ENCODE measurements at places on chromosomes 4 and X.

- DNase-seq, result no peak
Measured at GRCh38 chrX:140503238-140503601, 1.6 kb downstream of the SOX3 start.

DNA sequence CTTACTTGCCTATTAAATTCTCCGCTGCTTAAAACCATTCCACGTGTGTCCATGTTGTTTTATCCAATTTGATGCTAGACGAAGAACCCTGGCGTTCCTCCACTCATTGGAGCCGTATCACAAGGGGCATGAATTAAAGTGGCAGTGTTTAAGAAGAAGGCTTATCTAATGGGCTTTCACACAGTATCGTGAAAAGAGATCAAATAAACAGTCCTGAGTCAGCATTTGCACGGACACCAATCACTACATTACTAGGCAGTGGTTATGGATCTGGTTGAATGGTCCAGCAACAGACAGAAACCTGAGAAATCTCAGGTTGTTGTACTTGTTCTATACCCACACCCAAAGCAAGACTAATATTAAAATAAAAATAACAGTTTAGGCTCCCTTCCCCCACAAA lies 671.6 kb downstream of the FAT4 start:
- no peak for DNase-seq

GRCh38 chrX:139924696-139925095 lies 8.2 kb downstream of the ATP11C start:
- no peak for DNase-seq

DNA sequence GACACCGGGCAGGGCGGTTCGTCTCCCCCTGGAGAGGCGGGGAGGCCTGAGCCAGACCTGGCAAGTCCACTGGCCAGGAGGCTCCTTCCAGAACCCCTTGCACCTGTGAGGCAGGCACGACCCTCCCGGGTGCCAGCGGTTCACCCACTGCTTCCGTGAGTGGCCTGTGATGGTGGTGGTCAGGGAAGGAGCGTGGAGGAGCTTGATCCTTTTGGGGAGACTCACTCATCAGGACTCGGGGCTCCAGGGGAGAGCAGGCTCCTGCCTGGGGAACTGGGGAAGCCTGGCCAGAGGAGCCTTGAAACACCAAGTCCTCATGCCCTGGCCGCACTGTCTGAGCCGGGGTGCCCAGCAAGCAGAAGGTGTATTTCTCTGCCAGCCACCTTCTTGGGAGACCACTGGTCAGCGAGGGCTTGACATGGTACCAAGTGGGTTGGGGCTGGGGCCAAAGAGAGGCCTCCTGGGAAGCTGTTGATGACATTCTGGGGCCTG lies 860 bp downstream of the FAM50A start:
- DNase-seq, result no peak

- no peak for DNase-seq
Measured at GRCh38 chr4:142267101-142267500, 579.0 kb downstream of the INPP4B start.

- no peak for DNase-seq
Measured at GRCh38 chr4:123298801-123299200, 97.8 kb upstream of the SPRY1 start.

GRCh38 chr4:113781439-113782040 lies 20.0 kb upstream of the CAMK2D start:
- DNase-seq, result no peak

- DNase-seq, result no peak
Measured at GRCh38 chrX:443536-444210, 57.0 kb upstream of the PPP2R3B start.

- no peak for DNase-seq
Measured at GRCh38 chr4:42618023-42618422, 38.9 kb downstream of the ATP8A1 start.

DNA sequence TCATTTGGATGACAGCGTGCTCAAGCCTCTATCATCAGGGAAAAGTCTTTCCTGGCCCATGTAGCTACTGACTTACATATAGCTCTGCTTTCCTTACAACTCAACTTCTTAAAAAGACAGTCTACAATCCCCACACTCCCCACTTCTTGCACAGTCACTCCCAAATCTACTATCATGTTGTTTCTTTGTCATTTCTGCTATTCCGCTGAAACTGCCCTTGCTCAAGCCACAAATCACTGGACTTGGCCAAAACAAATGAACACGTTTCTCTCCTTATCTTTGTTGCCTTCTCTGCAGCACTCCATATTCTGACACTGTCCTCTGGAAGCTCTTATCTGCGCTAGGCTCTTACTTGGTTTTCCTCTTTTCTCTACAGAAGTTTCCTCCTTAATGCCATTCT lies 28.2 kb downstream of the GPRIN3 start:
- DNase-seq, result no peak

GRCh38 chr4:83114576-83114975 lies at the start of gene PLAC8:
PLAC8 (minus strand) TSS chr4:83114729; CDS start chr4:83107921, 6,808 bp downstream.
- no peak for DNase-seq

GRCh38 chr4:125735102-125735501 lies 420.3 kb downstream of the FAT4 start:
- DNase-seq, result no peak

- no peak for DNase-seq
Measured at GRCh38 chr4:15354371-15355297, 73.2 kb upstream of the C1QTNF7 start.

GRCh38 chr4:52950226-52950625 lies 88.1 kb downstream of the RASL11B start:
- no peak for DNase-seq

- DNase-seq, result no peak
Measured at GRCh38 chrX:55524487-55524886, 34.8 kb upstream of the USP51 start.

DNA sequence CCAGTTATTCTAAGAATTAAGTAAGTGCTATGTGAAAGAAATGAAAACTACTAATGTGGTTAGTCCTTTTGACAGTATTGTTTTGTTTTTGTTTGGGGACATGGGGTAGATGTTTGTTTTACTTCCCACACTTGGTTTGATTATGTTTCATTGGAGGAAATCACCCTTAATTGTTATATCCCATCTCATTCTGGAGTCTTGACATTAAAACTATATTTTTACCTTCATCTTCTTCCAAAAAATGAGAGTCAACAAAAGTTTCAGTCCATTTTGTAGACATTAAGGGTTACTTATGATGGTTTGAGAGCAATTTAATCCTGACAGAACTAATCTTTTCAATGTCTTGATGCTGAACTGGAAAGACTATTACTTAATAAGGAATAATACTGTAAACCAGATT lies 108.7 kb downstream of the GPC3 start:
- no peak for DNase-seq

DNA sequence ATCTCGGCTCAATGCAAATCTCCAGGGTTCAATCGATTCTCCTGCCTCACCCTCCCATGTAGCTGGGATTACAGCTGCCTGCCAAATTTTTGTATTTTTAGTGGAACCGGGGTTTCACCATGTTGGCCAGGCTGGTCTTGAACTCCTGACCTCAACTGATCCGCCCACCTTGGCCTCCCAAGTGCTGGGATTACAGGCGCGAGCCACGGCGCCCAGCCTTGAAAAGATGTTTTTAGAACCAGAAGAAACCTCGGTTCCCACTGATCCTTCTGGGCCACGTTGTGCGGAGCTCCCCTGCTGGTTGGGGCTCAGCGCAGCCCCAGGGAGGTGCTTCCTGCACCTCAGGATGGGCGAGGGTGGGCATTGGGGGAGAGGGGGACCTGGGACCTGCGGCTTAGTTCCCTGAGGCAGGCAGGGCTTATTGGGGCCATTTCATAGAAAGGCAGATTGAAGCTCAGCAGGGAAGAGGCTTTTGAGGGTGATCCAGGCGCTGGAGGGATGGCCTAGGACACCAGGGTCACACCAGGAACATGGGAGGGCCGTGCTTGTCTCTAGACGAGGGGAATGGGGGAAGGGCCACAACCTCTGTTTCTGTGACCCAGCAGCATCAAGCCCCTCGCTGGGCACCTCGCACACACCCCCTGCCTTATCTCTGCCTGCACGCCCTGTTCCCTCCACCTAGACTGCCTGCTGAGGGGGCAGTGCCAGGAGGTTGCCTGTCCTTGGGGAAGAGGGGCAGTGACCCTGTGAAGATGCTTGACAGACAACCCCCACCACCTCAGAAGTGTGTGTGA lies 6.3 kb upstream of the ADD1 start:
- no peak for DNase-seq

DNA sequence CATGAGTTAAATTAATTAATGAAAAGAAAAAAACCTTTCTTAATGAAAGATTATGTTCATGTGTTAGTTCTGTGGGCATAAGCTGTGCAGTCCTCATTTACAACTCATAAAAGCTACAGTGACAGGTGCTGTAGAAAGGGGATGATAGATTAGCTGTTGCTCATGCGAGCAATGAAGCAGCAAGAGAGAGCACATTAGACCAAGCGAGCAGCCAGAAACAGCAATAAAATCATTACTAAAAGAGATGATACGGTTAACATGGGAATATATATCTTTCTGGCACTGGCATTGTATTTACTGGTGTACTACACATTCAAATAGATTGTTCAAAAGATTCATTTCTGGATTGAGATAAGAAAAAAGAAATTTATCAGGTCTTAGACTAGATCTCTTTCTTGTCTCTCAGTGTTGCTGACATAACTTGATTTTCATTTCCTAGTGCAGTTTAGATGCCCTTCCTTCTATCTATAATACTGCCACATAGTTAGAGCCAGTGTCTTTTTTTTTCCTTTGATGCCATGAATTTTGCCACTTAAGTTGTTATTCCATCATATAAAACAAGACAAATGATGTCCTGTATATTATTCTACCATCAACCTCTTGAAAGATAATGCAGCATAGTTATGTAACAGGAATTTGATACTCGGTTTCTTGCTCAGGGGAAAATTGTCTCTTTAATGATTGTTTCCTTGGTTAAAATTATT lies 164.6 kb downstream of the BANK1 start:
- DNase-seq, result no peak

GRCh38 chr4:121053601-121054143 lies 18.7 kb downstream of the NDNF start:
- DNase-seq, result no peak

DNA sequence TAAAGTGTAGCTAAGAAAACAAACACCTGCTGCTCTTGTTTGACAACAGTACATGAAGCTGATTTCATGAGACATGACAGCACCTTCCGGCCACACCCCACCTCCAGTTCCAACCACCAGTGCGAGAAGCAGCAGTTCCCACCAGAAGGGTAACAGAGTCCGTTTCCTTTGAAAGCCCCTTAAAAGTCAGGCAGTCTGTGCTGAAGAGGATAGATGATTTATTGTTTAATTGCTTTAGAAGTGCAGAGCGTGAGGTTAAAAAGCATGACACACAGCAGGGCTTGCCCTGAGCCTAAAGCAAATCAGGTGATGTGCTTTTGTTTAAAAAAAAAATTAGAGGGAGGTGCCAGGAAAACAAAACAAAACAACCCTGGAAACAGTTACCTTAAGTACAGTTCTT lies 82.6 kb downstream of the HADH start:
- no peak for DNase-seq

DNA sequence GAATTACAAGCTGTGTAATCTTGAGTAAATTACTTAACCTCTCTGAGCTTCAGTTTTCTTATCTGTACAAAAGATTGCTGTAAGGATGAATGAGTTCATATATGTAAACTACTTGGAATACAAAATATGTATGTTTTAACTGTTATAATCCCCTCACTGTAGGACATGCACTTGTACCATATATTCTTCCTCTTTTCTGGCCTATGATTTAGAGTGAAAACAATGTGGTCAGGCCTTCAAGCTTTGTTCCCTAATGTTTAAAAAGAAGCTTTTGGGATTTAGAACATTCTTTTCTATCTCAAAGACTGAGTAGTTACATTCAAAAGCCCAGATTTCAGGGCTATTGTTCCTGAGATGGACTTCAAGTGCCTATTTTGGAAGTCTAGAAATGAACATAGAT lies 26.7 kb upstream of the GPRIN3 start:
- no peak for DNase-seq

DNA sequence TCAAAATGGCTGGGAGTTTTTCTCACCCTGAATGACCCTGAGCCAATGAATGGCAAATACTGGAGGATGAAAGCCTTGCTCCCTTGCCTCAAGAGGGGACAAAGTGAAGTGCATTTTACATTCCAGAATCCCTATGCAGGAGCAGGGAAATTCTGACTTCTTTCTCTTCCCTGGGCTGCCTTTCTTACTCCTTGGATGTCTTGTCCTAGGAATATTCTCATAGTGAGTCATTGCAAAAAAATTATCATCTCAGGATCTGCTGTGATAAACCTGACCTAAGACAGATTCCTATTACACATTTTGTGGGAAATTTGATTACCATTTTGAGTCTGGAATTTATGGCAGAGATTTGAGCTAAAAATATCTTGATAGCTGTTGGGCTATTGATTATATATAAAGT lies 199.9 kb downstream of the TMA16 start:
- no peak for DNase-seq

- DNase-seq, result no peak
Measured at GRCh38 chrX:80334583-80334982, 85.7 kb upstream of the TENT5D start.

DNA sequence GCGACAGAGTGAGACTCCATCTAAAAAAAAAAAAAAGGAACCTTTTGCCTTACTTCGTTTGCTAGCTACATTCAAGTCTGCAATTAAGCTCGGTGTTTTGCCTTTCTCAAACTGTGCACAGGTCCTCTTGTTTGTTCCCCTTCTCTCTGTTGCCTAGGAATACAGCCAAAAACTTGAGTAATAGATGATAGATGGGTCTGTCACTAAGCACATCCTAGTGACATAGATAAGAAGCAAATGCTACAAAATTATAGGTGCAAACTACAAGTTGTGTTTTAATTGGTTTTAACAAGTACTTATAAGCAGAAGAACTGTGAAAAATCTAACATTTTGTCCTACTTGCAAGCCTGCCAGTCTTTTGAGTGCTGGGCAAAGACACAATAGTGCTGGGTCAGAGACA lies 95.2 kb downstream of the SNCA start:
- DNase-seq, result no peak

DNA sequence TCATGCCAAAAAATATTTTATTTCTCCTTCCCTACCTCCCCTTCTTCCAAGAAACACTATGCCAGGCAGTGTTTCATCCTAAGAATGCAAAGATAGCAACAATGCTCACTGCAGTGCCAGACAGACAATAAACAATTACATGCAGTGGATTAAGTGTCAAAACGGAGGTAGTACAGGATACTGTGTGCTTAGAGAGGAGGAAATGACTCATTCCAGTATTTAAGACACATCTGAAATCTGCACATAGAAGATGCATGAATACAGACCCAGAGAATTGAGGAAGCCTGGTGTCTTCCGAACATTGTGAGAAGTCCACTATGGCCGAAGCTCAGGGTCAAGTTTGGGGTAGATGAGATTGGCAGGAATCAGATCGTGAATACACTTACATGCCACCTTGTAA lies 326.4 kb downstream of the PPP3CA start:
- no peak for DNase-seq

- DNase-seq, result no peak
Measured at GRCh38 chr4:101019941-101020401, 327.4 kb downstream of the PPP3CA start.

DNA sequence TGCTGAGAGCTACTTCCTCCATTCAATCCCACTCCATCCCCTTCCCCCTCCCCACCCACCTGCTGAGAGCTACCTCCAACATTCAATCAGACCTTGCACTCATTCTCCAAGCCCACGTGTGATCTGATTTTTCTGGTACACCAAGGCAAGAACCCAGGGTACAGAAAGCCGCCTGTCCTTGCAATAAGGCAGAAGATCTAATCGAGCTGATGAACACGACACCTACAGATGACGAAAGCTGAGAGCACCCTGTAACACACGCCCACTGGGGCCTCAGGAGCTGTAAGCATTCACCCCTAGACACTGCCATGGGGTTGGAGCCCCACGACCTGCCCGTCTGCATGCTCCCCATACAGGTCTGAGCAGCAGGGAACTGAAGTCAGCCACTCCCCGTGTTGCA lies 58.3 kb downstream of the TRIML1 start:
- DNase-seq, result no peak

GRCh38 chrX:66731398-66731797 lies 92.5 kb upstream of the EDA2R start:
- DNase-seq, result no peak

All from stimulated activated CD8-positive, alpha-beta memory T cell treated with anti-CD3 and anti-CD28 coated beads, Interleukin-15, amount 100 ng/mL, for 24 hours (primary cell).